ENCODE measurements at places on chromosomes 11 and 22.

- no peak for DNase-seq
Measured at GRCh38 chr11:1450949-1451710, 35.4 kb downstream of the MOB2 start.

- DNase-seq = no peak
Measured at GRCh38 chr11:67300256-67300755, 3.0 kb upstream of the SSH3 start.

GRCh38 chr11:67502328-67502979, 2.7 kb downstream of the PITPNM1 start:
- no peak for DNase-seq

- DNase-seq = no peak
Measured at GRCh38 chr11:36147491-36147890, 141.7 kb downstream of the COMMD9 start.

GRCh38 chr11:62401811-62402210, 17.0 kb upstream of the SCGB1A1 start:
- DNase-seq = no peak

DNA sequence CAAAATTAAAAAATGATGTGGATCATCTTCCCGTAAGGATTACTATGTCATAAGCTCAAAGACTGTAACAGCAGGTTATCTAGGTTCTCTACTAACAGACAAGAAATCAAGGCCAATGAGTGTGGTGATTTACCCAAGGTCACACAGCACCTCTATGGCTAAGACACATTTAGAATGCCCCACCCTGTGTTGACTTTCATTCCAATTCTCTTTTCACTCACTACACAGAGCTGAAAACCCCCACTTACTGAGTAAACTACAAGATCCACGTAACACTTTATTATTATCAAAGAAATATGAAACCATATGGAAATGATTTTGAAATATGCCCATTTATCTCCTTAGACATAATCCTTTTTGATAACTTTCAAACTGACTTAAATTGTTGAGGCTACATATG, 4.8 kb upstream of the PRSS23 start:
- no peak for DNase-seq

GRCh38 chr22:37777122-37777687, 30.5 kb upstream of the GCAT start:
- peak; percentile 36 for DNase-seq

DNA sequence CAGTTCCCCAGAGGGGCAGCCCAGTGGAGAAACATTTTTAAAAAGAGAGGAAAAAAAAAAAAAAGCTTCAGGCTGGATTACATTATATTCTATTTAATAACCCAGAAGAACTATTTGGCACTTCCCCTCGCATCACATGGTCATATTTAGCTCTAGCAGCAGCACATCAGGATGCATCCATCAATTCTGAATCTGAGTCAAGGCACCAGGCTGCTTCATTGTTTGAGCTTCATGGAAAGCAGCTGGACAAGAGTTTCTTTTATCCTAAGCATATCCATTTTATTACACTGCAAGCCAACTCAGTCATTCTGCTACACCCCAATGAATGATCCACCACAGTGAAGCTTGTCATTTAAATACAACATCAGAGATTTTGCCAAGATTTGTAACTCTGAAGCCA, 10.0 kb downstream of the SPTY2D1 start:
- DNase-seq = no peak

DNA sequence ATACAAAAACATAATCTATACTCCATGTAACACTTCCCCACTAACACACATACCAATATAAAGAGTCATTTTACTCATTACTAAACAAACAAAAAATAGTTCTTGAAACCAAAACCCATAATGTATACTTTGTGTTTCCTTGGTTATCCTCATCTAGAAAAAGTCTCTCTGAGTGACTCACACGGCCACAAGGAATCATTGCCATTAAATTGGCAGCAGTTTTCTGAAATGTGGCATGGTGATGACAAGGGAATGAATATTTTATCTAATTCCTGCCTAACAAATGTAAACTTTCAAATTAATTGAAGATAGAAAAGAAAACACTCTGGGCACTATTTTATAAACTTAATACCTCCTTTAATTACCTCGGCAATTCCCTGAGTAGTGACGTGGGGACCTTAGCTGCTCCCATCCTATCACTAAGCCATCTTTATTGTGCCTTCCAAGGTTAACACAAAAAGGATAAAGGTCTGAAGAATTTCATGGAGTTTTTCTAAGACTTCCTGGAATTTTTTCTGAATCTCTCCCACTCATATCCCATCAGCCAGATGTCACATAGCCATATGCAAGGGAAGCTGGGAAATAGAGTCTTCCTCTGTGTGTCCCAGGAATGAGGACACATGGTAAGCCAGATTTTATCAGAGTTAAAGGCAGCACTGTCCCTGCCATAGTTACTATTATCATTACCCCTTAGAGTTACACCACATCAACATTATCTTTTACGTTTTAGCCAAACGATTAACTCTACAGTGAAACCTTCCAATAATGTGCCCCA, 857.2 kb upstream of the TENM4 start:
- no peak for DNase-seq

DNA sequence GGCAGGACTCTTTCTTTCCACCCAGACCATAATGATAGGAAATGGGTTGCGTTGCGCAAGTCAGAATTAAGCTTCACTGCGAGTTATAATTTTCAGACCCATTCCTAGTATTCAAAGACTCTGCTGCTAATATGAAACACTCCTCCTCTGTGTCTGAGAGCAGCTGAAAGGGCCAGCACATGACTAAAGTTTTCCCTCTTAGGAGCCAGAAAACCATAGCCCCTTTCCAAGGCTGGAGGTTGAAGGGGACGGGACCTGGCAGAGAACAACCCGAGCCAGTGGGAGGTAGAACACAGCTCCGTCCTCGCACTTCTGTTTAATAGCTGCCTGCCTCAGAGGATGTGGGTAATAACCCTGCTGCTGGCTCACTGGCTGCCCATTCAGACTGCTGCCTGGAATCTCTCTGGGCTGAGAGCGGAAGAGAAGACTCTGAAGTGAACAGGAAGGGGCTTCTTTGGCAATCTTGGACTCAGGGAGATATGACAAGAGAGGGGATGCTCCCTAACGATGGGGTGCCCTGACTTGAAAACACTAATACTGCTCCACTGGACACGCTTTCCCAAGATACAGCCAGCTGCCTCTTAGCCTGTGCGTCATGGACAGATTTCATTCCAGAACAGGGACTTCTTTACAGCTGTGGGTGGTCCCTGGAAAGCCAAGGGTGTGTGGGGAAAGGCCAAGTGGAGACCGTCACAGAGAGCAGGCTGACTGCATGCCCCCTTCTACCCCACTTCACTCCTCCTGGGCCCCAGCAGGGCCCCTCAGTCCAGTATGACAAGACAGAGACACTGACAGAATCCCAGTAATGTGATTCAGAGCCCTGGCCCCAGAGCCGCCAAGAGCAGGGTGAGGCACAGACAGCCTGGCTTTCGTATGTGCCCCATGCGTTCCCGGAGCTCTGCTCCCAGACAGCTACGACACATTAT, 156.9 kb downstream of the FEZ1 start:
- DNase-seq = no peak

DNA sequence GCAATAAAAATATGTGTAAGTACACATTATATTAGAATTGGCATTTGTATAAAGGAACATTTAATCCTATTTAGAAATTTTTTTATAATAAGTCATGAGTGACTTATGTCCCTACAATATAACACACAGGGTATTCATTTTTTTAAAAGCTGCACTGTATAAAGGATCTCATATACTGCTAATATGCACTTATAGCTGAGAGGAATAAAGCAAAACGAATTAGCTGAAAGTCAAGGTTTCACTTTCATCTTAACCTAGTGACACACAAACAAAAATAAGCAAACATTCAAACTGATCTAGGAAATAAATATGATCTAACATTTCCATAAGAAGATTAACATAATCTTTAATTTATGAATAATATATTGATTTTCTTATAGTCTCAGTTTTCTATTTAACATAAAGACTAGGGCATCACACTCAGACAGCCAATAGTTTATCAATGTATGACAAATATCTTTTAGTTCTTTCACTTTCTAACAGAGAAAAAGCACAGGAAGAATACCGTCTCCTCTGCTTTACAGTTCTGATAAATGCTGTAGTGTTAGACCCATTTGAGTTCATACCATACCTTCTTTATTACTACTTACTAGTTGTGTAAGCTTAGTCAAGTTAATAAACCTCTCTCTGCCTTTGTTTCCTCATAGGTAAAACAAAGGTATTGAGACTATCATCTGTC, 42.9 kb downstream of the DCDC1 start:
- no peak for DNase-seq

DNA sequence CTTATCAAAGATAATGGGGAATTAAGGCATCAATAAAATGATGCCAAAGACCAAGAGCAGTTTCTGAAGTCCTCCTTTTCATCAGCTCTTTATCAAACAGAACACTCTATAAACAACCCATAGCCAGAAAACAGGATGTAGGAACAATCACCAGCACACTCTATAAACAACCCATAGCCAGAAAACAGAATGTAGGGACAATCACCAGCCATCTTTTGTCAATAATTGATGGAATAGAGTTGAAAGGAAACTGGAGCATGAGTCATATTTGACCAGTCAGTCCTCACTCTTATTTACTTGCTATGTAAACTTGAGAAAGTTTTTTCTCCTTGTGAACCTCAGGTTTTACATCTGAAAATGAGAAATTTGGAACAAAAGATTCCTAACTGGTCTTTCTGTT, 10.0 kb downstream of the MS4A2 start:
- no peak for DNase-seq

DNA sequence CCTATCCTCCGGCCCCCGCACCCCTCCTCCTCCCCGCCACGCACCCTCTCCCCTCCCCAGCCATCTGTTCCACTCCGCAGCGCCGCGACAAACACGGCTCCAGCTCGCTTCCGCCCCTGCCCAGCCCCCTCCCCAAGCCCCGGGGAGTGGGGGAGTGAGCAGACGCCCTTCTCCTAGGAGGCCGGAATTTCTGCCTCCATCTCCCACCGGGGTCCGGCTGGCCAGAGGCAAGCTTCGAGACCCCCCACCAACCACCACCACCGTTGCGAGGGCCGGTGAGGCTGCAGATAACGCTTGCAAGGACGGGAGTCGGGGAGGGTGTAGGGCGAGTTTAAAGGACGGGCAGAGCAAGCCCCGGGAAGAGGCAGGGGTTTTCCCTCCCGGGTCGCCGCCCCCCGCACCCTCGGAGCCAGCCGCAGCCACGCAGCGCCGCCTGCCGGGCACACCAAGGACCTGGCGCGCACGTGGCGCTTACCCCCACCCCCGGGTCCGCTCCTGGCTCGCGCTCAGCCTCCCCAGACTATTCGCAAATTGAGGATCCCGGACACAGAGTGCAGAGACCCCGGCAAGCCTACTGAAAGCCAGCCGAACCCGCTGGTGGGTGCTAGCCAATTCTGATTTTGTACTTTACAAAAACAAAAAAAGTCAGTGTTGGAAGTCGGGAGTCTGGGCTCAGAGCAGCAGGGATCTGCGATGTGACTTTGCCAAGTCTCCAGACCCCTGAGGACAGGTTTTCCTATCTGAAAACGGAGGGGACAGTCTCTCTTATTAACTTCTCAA, 22.6 kb downstream of the RTN4RL2 start:
- no peak for DNase-seq

- no peak for DNase-seq
Measured at GRCh38 chr11:128082574-128082973, 504.8 kb downstream of the ETS1 start.

- no peak for DNase-seq
Measured at GRCh38 chr22:50544078-50544745, 1.5 kb upstream of the KLHDC7B start.

- DNase-seq = no peak
Measured at GRCh38 chr11:99098258-99098657, 77.5 kb downstream of the CNTN5 start.

DNA sequence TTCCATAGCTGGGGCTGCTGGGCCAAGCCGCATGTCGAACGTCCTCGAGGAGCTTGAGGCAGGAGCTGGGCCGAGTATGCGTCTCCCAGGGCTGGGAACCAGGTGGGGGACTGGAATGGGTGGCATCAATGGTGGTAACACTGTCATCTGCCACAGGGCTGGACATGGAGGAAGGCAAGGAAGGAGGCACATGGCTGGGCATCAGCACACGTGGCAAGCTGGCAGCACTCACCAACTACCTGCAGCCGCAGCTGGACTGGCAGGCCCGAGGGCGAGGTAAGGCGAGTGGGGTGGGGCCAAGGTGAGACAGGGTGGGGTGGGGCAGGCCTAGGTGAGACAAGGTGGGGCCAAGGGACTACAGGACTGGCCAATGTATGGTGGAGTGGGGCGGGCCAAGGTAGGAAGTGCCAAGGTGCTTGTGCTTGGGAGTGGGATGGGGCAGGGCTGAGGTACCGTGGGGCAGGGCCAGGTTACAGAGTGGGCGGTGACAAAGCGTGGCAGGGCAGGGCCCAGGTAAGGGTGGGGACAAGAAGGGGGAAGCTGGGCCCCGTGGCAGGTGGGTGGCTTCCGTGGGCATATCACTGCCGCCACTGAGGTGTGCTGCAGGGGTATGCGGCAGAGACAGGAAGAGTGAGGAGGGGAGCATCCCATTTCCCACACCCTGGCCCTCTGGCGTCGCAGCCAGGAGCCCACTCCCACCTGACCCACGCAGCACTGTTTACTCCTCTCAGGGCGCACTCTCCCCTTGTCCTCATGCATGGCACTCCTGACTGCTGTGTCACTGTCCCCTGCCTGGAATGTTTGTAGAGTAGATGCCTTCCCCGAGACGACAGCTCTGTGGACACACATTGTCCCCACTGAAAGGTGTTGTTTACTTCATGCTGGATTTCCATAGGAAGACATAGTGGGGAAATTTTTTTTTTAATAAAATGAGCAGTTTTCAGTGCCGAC, 27.5 kb upstream of the DGCR8 start:
- no peak for DNase-seq

DNA sequence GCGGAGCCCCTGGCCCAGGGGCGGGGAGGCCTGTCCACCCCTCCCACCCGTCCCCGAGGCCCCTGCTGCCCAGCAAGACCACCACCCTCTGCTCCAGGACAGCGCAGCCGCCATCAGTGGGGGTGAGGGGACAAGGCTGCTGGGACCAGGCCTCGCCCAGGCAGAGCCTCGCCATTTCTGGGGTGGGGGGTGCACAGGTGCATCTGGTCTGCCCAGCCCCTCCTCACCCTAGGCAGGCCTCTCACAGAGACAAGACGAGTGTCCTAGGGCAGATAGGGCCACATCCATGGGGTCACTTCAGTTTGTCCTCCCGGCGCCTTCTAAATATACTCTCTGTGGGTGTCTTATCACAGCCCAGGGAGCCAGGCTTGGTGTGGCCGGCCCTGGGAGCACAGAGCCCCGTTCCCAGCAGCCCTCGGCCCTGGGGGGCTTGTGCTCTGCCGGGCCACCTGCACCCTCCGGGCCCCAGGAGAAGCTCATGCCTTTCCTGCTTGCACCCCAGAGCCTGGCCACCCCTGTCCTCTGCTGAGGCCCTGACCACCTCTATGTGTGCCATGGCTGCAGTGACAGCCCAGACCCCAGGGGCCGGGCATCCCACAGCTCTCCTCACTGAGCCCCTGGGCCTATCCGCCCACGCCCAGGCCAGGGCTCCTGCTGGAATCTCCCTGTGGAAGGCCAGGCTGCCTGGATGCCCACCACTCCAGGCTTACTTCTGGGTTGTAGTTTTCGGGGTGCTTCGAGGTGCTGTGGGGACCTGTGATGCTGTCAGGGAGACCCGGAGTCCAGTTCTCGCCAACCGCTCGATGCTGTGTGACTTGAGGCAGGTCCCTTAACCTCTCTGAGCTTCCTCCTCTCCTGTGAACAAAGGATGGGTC, 70.8 kb downstream of the KCNQ1 start:
- DNase-seq = no peak

GRCh38 chr11:9594267-9595046, 21.0 kb downstream of the WEE1 start:
- DNase-seq = no peak
